ENCODE measurements at places on chromosomes 11 and 22.

DNA sequence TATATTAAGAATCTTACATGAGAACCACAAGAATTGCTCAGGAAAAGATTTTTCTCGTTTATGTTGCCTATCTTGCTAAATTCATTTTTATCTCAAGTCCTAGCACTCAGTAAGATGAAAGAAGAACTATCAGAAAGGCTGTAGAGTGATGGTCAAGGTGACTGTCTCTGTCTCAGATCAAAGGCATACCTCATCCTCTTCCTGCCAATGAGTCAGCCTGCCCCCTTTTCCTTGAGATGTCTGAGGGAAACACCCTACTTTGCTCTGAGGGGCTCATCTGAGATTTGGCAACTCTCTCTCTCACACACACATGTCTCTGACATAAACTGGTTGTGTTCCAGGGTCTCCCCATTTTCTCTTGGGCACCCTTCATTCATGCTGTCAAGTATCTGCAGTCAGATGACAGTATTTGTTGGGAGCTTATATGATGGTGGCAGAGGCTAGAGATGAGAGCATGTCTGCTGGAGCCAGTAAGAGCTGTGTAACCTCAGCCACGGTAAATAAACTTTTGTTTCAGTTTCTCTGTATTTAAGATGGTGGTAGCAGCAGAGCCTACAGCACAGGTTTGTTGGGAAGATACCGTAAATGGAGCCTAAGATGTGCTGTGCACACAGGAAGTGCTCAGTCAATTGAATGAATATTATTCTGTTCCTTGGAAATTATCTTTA, 1.6 kb downstream of the MMP27 start:
- no peak for DNase-seq

- DNase-seq, result no peak
Observed at GRCh38 chr11:103842191-103842590, 194.2 kb upstream of the DDI1 start.

GRCh38 chr11:6318204-6318603, 2.1 kb downstream of the CAVIN3 start:
- DNase-seq, result no peak

GRCh38 chr22:44574640-44575380, 76.8 kb upstream of the RTL6 start:
- DNase-seq, result no peak

DNA sequence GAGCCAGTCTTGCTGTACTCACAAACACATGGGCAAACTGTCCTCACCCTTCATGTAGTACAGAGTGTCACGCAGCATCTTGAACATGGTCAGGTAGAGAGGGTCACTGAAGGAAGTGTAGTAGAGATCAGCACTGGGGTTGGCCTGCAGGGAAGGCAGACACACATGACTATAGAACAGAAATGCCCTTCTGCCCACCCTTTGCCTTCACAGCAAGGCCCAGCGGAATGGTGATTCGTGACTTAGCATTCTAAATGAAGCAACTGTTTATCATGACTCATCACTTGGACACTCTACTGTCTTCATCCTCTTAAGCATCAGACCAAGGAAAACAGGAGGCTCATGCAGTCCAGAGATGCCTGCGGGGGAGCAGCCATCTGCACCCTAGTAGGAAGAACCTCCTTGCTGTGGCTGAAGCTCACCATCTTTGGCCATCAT, 33.4 kb downstream of the SERPIND1 start:
- DNase-seq, result no peak

GRCh38 chr22:44544816-44545433, 46.9 kb upstream of the RTL6 start:
- DNase-seq, result no peak

DNA sequence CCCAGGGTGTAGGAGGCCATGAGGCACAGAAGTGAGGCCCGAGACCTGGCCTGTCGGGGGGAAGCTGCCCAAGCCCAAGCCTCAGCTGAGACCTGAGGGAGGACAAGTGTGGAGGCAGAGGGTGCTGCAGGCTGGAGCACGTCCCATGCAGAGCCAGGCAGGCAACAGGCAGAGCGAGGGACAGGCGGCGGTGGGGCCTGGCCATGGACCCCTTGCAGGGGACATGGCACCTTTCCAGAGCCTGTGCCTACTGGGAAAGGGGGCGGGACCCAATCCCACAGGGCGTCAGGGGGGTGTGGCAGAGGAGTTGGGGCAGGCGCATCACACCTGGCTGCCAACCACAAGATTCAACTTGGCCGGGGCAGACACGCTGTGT, 4.3 kb downstream of the TNNI2 start:
- DNase-seq, result no peak

GRCh38 chr11:115557681-115558080, 53.5 kb upstream of the CADM1 start:
- DNase-seq, result no peak

- no peak for DNase-seq
Observed at GRCh38 chr11:81792416-81792815, 941.2 kb downstream of the FAM181B start.

DNA sequence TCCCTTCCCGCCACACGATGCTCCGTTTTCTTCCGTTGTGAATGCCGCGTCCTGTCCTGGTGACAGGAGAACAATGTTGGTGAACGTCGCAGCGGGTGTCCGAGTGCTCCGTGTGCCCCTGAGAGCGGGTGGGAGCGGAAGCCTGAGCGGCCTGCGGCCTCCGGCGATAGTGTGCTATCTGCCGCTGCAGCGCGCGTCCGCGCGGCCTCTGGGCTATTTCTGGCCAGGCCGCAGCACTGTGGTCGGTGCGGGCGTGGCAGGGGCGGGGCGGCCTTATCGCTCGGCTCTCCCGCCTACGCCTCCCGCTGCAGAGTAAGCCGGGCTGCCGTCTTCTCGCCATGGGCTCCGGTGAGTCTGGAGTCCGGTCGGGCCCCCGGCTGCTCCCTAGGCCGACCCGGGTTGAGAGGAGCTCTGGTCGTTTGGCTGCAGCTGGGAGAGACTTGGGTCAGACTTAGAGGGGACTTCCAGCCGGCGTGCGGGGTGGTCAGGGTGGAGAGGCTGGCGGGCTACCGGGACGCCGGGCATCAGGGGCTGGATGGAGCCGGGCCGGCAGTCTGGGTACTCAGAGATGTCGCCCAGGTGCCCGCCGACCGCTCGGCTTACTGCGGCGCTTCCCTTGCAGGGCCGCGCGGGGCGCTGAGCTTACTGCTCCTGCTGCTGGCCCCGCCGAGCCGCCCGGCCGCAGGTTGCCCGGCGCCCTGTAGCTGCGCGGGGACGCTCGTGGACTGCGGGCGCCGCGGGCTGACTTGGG, at the start of gene GP1BB:
Gene GP1BB (plus strand): TSS at position 308 of the 751 bp plus-strand sequence. CDS start 31 bp downstream, at position 339.
- DNase-seq, result no peak

DNA sequence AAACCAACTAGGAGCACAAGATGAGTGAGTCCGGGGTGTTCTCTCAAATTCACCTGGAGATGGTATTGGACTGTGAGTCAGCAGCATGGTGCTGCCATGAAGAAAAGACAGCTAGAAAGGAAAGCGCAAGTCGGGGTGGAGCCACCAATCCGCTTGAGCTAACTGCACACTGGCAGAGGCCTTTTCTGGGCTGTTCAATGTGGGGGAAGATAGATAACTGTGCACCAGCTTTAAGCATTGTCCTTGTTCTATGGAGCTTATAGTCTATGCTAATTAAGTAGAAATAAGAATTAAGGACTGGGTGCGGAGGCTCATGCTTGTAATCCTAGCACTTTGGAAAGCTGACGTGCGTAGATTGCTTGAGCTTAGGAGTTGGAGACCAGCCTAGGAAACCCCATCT, 21.9 kb upstream of the SORL1-AS1 start:
- DNase-seq, result no peak

DNA sequence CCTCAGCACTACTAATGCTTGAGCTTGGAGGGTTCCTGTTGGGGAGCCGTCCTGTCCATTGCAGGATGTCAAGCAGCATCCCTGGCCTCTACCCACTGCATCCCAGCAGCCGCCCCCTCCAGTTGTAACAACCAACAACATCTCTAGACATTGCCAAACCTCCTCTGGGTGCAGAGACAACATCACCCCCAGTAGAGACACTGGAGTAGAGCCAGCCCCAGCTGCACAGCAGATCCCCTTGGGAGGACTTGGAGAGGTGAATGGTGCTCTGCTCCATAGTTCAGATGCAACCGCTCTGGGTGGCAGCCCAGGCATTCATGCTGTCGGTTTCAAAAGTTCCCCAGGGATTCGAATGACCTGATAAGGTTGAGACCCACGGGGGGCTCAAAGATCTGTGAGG, 259.0 kb downstream of the MN1 start:
- no peak for DNase-seq

DNA sequence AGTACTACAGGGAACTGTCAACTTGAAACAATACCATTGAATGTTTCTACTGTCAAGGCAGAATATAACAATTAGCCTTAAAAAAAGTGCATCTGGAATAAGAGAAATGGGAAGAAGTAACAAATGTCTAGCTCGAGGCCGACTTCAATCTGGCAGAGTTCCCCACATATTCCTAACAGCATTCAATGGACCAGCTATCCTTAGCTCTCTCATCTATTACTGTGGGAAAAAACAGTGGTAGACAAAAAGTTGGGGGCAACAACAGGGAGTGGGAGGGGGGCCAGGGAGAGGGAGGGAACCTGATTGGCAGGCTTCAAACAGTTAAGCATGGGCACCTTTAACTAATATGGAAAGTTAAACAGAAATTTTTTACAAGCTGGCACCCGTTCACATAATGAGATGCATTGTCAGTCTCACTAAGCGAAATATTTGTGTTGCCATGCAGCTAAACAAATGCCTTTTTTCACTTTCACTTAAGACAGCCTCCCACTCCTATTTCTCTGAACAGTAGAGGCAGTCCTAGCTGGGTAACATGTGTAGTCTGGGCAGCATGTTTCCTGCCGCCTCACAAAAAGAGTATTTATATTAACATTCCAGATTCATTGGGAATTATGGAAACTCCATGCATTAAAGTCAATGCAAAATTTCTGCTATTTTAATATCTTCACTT, 62.2 kb upstream of the SOX6 start:
- no peak for DNase-seq

GRCh38 chr11:1442807-1443366, 43.7 kb downstream of the MOB2 start:
- DNase-seq, result no peak

- DNase-seq, result no peak
Observed at GRCh38 chr22:24331468-24332440, 61.1 kb downstream of the SPECC1L start.

DNA sequence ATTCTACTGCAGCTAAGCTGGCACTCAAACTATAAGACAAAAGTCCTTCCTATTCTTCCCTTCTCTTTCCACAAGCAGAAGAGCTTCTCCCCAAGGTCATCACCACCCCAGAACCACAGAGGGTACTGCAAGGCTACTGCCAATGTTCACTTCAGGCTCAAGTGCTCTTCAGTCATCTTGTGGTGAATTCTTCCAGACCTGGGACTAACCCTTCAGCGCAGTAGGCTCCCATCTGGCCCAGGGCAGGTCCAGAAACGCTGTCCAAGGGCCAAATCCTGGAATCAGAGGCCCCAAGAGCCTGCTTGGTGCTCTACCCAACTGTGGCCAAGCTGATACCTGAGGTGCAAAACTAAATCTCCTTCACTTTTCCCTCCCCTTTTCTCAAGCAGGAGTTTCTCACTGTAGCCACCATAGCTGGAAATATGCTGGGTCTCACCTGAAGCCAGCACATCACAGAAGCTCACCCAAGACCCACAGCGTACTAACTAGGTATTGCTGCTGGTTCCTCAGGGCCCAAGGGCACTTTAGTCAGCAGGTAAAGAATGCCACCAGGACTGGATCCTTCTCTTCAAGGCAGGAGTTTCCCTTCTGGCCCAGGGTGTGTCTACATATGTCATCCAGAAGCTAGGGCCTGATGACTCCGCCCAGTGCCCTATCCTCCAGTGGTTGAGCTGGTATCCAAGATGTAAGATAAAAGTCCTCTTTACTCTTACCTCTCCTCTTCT, 27.8 kb downstream of the FCHSD2 start:
- DNase-seq, result no peak

DNA sequence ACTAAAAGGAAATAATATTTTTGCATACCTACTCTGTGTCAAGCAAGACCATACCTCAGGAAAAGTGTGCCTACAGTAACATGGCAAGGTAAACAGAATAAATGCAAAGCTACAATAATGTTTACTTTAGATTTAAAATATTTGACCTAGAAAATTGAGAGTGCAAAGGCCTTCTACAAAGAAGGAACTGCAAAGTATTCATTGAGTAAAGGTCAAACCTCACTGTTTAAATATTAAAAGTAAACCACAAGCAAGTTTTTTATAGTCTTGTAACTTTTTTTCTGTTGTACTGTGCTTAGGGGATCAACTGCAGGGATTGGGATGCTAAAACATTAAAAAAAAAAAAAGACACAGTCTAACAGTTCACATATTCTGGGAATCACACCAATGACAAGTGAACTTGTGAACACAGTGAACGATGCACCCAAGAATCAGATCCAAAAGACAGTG, 48.8 kb downstream of the CWF19L2 start:
- DNase-seq, result no peak

GRCh38 chr11:38476808-38477575, 1879.0 kb upstream of the RAG2 start:
- no peak for DNase-seq

- no peak for DNase-seq
Observed at GRCh38 chr11:48007677-48008076, 27.3 kb downstream of the PTPRJ start.

GRCh38 chr11:690738-691633, 4.0 kb downstream of the DEAF1 start:
- no peak for DNase-seq

GRCh38 chr11:99117603-99118002, 96.9 kb downstream of the CNTN5 start:
- no peak for DNase-seq

GRCh38 chr11:495537-495931, 11.5 kb downstream of the RNH1 start:
- no peak for DNase-seq

DNA sequence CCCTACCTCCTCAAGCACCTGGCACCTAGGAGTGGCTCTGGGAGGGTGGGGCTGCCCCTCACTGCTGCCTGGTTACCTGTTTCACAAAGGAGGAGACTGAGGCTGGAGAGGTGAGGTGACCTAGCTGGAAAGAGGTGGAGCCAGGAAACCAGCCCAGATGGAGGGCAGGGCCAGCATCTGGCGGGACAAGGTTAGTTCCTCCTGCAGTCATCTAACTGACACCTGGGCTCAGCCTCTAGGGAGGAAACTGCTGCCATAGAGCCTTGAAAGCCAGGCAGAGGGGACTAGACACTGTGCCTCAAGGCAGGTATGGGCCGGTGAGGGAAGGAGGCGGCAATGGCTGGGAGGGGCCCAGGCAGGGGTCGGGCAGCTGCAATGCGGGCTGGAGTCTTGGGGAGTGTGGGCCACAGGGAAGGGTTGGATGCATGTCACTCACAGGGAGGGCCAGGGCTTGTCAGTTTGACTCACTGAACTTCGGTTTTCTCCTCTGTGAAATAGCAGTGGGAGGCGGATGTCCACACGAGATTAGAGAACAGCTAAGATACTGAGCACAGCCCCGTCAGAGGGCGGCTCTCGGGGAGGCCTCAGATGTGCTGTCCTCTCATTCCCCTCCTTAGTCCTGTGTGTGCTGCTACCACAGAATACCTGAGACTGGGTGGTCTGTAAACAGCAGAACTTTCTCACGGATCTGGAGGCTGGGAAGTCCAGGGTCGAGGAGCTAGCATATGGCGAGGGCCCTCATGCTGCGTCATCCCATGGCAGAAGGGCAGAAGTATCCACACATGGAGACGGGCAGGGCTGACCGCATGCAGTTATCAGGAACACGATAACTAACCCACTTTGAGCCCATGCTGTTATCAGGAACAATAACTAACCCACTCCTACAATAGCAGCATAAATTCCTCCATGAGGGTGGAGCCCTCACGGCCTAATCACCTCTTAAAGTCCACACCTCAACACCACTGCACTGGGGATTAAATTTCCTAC, 16.1 kb downstream of the MGAT3 start:
- no peak for DNase-seq
